ENCODE measurements at places on chromosomes 1 and 21.

DNA sequence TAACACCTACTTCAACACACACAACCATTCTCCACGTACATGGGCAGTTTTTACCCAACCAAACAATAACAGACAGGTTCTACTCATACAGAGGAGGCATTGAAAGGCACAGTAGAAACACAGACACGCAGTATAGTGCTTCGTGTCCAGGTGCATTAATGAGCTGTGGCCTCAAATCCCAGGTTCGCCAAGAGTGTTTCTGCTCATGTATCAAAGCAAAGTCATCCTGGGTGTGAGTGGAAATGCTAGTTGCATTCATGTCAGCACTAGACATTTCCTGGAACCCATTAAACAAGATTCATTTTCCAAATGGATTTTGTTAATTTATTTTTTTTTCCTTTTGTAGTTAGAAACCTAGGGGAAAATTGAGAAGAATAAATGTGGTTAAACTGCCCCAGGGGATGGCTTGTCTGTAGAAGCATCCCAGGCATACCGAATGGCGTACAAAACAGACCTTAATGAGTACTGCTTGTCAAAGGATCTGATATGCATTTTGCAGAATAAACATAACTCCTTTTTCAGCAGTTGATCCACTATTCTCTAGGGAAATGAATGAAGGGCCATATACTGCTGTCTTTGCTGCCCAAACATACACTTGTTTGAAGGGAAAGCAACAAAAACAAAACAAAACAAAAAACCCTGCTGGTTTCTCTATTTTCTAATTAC, 298.6 kb upstream of the ST6GALNAC5 start:
- DNase-seq = no peak

- no peak for DNase-seq
Measured at GRCh38 chr21:42654179-42654912, 925 bp downstream of the PDE9A start.

GRCh38 chr1:216688127-216688657, 35.0 kb downstream of the ESRRG start:
- no peak for DNase-seq

GRCh38 chr1:117616967-117617366, 11.1 kb downstream of the TENT5C start:
- no peak for DNase-seq

DNA sequence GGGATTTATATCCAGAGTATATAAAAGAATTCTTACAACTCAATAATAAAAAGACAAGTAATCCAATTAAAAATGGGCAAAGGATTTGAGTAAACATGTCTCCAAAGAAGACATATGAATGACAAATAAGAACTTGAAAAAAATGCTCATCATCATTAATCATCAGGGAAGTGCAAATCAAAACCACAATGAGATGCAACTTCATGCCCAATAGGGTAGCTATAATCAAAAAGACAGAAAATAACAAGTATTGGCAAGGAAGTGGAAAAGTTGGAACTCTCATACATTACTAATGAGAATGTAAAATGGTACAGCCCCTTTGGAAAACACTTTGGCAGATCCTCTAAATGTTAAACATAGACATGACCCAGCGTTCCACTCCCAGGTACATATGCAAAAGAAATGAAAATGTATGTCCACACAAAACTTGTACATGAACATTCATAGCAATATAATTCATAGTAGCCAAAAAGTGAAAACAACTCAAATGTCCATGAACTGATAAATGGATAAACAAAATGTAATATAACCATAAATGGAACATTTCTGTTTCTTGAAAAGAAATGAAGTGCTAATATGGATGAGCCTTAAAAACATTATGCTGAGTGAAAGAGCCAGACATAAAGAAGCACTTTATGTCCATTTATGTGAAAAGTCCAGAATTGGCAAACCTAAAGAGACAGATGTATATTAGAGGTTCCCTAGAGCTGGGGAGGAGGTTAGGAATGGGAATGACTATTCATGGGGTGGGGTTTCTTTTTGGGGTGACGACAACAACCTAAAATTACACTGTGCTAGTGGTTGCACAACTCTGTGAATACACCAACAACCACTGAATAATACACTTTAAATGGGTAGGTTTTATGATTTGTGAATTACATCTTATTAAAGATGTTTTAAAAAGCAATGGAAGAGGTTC, 259.7 kb downstream of the RHOU start:
- no peak for DNase-seq

DNA sequence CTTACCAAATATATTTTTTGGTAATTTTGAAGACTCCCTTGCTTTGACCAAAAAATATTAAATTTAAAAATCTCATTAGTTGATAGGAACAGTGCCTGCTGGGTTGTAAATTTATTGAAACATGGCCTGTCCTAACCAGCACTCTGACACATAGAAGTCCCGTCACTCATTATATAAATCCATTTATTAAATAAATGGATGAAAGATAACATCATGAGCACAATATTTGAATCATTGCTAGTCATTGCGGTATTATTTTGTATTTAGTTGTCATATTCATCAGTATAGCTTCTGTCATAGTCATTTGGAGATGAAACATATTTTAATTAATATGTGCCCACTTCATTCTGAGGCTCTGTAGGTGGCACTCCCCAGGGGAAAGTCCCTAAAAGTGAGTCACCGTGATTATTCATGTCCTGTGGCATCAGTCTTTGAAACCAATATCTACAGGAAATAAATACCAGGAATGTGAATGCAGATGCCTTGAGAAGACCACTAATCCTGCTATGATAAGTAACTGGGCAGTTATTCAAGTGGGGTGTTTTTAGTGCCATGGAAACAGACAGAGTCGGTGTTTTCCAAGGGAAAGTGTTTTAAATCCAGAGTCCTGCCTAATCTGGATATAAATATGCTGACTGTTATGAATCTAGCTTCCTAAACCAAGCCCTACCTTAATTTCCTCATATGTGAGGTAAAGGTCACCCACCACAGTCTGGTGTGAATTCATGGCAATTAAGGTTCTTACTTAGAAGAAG, 302.0 kb downstream of the DUSP10 start:
- DNase-seq = no peak

- no peak for DNase-seq
Measured at GRCh38 chr1:62012095-62012494, 182.6 kb upstream of the L1TD1 start.

DNA sequence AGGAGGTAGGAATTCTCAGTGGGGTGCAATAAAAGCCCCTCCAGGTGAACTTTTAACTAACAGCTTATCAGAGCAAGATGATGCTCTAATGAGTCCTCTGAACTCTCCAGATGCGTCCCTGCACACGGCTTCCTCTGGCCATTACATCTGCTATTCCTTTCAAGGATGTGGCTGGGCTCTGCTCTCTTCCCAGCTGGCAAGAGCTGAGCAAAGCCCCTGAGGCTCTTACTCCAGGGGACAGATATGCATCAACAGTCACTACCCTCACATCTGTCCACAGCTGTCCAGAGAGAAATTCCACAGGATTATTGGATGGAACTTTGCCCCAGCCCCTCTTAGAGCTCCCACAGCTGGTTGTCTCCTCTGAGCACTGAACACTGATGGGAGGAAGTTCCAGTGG, 267.8 kb downstream of the C1orf94 start:
- DNase-seq = no peak

DNA sequence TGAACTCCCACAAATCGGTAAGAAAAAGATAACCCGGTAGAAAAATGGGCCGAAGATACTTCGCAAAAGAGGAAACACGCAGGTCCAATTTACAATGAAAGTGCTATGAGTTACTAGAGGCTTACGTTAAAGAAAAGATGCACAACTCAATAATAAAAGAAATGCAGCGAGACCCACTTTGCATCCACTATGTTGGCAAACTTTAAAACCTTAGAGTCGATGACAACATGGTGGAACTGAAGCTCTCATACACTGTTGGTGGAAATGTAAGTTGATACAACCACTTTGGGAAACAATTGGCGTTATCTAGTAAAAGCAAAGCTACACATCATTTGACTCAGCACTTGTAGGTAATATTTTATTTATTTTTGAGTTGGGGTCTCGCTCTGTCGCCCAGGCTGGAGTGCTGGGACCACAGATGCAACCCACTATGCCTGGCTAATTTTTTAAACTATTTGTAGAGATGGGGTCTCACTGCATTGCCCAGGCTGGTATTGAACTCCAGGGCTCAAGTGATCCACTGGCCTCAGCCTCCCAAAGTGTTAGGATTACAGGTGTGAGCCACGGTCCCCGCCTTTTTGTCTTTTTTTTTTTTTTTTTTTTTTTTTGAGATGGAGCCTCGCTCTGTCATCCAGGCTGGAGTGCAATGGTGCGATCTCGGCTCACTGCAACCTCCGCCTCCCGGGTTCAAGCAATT, 696 bp upstream of the GPATCH3 start:
- no peak for DNase-seq

- DNase-seq = no peak
Measured at GRCh38 chr1:77899647-77900320, 11.4 kb downstream of the NEXN start.

GRCh38 chr1:167059045-167059808, 30.9 kb downstream of the GPA33 start:
- DNase-seq = no peak

GRCh38 chr1:168112673-168113305, 23.9 kb downstream of the GPR161 start:
- DNase-seq = no peak

DNA sequence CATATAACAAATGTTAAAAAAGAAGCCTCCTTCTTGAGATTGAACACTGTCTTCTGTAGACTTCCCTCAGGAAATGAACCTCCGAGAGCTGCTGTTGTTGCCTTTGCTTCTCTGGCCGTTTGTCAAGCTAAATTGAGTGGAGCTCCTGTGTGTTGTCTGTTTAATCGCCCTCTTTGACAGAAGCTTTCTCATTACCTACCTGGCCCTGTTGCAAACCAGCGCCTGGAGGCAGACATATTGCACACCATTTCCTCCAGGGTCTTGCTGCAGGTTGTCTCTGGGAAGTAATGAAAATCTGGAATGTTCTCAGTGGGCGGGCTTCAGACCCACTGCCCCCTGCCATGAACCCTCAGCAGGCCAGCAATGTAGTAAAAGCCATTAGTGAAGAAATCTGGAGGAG, 83.3 kb downstream of the GABPA start:
- no peak for DNase-seq

- DNase-seq = no peak
Measured at GRCh38 chr1:222697826-222698225, 14.5 kb downstream of the AIDA start.

DNA sequence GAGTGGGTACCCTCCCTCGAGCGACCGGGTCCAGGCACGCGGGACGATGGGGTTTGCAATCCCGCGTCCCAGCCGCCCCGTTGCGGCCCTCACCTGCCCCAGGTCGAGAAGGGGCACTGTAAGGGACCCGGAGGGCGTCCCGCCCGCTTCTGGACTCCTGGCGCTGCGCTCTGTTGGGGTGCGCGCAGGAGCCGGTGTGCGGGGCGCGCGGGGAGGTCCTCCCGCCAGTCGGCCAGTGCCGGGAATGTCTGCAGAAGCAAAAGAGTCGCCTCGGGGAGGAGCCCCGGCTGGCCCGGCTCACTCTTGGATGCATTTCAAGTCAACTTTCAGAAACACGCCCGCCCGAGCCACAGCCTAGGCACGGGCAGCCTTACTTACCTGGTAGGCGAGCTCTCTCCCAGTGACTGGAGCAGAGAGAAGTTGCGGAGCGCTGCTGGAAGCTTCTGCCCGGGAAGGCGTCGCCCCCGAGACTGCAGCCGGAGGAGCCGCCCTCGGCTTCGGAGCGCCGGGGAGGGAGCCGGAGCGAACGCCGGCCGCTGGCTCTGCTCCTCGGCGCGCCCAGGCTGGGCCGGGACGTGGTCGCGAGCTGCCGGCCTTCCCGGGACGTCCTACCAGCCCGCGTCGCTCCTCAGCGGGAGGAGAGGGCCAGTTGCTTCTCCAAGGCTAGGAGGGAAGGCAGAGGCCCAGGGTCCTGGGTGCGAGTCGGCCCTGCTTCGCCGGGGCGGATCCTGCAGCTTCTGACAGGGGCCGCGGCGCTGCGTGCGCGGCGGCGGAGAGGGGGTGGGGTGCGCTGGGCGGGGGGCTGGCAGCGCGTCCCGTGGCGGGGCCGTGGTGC, at the start of gene LMX1A:
Gene LMX1A, minus strand, starts transcription at position 739 of the 835 bp plus-strand sequence. CDS start 1,156 bp downstream, outside the sequence.
- DNase-seq = no peak

DNA sequence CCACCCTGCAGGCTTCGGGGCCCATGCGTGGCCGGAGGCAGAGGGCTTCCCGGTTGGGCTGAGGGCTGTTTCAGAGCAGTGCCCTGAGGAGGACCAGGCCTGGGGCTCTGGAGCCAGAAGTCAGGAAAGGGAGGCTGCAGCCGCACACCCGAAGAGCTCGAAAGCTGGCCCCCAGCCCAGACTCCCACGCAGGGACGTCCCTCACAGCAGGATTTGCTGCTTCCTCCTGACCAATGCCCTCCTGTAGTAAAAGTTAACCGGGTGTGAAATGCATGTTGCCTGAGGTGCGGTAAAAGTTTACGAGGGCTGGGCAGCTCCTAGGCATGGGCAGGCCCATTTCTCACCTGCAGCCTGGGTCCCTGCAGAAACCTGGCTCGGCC, 101.5 kb upstream of the ARHGEF16 start:
- no peak for DNase-seq
